ENCODE measurements at places on chromosomes 1 and 21. TPM values are rescaled to one million over a fixed set of nuclear protein-coding genes. Genes with fewer than 3 reads are reported as not detected.
A peak's percentile ranks its signal among the peaks of the same experiment; 100 is the strongest.

DNA sequence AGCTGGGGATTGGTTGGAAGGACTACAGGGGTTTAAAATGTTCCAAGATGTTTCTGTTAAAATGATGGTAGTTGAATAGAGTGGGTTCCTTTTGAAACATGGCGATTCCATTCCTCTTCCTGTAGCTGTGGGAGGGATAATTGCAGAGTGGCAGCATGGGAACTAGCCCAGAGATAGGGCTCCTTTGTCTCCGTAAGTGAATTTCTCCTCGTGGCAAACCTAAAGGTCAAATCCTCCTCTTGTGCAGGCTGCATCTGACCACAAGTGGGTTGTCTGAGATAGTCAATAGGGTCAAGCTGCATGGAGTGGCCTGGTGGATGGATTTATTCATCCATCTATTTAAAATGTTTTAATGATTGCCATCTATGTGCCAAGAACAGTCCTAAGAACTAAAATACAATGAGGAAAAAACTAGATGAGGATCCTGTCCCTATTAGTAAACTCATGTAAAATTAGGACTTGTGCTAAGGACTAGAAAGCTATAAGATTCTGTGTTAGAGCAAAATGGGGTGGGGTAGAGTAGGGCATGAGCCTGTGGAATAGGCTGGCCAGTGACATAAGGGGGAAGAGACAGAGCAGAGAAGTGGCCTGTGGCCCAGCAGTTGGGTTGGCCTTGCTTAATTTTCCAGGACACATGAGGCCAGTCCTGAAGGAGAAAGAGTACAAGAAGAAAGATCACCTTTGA is 89.1 kb upstream of the IVNS1ABP start:
- no peak for DNase-seq

Gene CCDC185
- total RNA-seq = not detected

DNA sequence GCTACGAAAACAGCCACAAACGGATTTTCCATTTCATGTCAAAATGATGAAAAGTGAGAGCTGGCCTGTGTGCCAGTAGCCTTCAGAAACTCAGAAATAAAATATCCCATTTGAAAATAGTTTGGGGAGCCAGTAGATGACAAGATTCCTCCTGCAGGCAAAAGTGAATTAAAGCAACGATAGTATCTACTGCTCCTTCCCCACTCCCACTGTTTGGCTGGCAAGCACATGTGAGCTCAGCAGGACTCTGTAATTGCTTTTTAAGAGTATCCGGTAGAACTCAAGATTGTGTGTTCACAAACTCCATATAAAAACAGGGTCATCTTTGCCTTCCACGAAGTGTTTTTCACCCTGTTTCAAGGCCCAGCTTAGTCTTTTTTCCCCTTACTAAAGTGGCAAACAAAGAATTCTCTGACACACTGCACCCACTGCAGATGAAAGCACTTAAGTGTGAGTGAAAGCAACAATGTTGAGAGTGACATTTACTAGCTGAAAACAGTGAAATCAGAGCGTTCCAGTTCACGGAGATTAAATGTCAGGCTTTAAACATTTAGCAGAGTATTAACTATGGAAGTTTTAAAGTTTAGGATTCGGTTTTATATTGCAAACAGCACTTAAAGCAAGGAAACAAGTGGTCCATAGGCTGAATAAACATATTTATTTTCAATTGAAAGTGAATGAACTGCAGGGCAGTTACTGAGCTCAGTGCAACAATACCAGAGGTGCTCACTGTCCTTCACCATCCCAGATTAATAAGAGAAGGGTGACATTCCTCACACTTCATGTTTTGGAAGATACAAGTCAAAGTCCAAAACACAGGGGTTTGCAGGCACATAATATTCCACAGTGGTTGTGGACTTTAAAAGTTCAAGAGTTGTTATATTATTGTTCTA is 70.0 kb downstream of the ALG14 start:
- DNase-seq = peak; percentile 28

- peak; percentile 66 for DNase-seq
These were observed 868 bp downstream of the C1orf21 start for GRCh38 chr1:184387476-184388318.

Data from heart left ventricle (tissue), 16 donors.